ENCODE measurements at places on chromosomes 12 and 14.

- DNase-seq: no peak
These were observed 16.8 kb downstream of the C14orf132 start for GRCh38 chr14:96055753-96056508.

DNA sequence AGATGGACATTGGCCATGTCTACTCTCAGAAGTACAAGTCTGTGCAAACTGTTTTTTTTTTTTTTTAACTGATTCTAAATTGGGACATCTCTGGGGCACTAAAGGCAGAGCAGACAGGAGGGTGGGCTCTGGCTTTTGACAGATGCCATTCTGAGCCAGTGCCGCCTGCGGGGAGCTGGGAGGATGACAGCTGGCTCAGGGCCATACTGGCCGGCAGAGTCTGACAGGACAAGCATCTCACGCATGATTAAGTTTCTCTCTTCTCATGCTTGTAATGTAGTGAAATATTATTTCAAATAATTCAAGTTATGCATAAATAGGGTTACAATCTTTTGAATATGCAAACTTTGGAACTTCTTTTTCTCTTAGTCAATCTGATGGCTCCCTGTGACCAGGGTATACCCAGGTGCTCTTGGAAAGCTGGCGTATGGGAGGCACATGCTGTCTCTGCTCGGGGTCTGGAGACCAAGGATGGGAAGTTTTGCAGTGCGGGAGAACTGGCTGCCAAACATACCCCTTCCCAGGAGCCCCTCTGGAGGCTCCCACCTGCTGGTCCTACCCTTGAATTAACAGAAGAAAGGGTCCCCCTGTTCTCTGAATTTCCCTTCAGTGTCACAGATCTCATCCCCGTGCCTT is 7.6 kb downstream of the CDCA4 start:
- no peak for DNase-seq

DNA sequence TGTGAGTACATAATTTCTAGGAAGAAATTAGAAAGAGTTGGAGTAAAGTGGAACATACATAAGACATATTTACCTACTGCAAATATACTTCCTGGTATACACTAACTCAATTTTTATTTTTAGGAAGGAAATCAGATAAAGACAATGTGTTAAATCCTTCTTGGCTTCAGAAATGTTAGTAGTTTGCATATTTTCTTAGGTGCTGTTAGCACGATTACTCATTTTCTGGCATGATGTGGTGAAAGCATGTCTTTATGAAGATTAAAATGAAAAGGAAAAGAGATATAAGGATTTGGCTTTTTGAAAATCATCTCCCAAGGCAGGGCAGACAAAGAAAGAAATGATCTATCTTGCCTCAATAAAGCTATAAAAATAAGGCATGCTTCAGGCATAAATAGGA is 287.6 kb upstream of the E2F7 start:
- DNase-seq: no peak

DNA sequence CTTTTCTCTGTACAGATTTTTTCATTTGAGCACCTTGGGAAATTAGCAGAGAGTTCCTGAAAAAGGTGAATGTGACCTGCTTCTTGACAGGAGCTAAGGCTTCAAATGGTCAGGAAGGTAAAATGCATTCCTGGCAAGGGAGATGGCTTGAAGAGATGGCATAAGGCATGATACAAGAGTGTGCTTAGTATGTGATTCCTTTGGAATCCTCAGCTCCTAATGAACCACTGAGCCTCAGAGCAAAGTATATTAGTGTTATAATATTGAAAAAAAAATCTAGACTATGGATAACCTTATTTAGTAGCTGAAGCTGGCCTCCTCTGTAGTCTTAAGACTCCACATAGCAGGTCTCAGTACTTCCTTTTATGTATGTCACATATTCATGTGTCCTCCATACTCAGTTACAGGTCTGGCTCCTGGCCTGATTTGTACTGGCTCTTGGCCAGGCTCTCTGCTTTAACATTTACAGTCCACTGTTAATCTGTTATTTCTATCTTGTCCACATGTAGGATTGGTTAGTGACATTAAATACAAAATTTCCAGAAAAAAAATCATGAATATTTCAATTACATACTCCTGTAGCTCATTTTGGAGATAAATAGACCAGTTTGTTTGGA is 17.9 kb downstream of the TOGARAM1 start:
- DNase-seq: no peak

GRCh38 chr12:60930151-60930550 is 1330.1 kb upstream of the USP15 start:
- DNase-seq: no peak
